Upper lobe of left lung (tissue), 6 donors: ENCODE measurements at places on chromosomes 3 and 15. TPM values are rescaled to one million over a fixed set of nuclear protein-coding genes. Genes with fewer than 3 reads are reported as not detected.

Gene VEPH1
- total RNA-seq, result 82.7 TPM

Gene LRRIQ4
- total RNA-seq, result not detected

Gene KPNA1
- total RNA-seq, result 49.9 TPM

Gene GRAMD2A
- total RNA-seq, result 38.0 TPM

Gene AADACL2
- total RNA-seq, result not detected

Gene ALPK3
- total RNA-seq, result 12.0 TPM

Gene TNK2
- 74.7 TPM for total RNA-seq

Gene STX19
- 4.9 TPM for total RNA-seq

Gene TRIM59
- total RNA-seq, result 3.0 TPM

Gene ECE2
- not detected for total RNA-seq

Gene GCSAM
- total RNA-seq, result 0.31 TPM

Gene ARPP21
- not detected for total RNA-seq

Gene KBTBD13
- total RNA-seq, result not detected
